CMK (cell line): ENCODE measurements at places on chromosomes 13 and 19.
A peak's percentile ranks its signal among the peaks of the same experiment; 100 is the strongest.

GRCh38 chr13:50284540-50284939, 269.3 kb downstream of the KCNRG start:
- DNase-seq = no peak

DNA sequence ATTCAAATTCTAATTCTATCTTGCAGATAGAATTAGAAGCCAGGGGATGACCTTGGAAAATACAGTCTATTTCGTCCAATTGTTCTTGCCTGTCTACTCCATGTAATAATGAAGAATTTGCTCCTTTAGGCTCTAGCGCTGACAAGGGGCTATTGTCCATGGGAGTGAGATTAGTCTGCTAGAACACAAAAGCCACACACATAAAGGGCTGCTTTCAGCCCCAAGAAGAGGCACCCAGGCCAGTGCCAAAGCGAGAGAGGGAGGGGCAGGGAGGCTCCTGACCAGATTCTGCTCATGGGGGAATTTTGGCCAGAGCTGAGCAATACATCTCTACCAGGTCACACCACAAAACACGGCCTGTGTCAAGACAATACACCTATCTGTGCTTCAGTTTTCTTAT, 1306.9 kb downstream of the UQCRFS1 start:
- DNase-seq = no peak

DNA sequence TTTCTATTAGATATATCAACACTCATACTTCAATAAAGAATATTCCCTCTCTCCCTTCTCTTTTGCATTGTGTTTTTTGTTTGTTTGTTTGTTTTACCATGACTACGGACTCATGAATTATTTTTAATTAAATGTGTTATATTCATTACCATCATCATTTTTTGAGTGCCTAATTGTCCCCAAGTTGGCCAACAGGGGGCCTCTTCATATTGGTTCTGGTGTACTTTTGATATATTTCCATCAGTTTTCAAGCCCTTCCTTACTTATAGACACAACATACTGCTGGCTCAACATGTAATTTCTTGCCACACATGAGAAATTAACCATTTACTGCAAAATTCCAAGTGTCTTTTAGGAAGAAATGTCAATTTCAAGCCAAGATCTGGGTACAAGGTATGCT, 54.5 kb upstream of the GPC6 start:
- no peak for DNase-seq

GRCh38 chr13:32882691-32883090, 133.5 kb upstream of the KL start:
- no peak for DNase-seq

DNA sequence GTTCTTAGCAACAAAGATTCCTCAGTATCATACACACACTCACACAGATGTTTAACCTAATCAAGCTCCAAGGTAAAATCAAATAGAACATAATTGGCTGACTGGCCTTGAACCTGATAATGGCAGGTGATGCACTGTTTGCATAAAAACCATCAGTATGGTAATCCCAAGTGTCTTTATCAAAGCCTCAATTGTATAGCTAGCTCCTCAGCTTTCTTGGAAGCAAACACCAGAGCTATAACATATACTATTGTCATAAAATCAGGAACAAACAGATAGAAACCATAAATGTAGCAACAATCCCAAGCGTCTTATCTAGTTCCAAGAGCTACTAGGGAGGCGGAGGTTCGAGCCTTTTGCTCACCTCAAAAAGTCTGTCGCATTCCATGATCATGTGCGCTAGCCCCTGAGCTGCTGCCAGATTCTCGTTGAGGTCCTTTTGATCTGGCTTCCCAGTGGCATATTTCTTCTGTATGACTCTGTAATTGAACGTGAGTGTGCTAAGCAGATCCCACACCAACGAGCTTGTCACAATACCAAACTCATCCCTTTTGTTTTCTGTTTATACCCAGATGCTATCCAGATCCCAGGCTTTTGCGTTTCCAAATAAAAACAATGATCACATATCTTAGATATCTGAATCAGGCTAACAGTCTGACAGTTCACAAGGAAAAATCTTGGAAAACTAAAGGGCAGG, 95.3 kb downstream of the KL start:
- DNase-seq = no peak

DNA sequence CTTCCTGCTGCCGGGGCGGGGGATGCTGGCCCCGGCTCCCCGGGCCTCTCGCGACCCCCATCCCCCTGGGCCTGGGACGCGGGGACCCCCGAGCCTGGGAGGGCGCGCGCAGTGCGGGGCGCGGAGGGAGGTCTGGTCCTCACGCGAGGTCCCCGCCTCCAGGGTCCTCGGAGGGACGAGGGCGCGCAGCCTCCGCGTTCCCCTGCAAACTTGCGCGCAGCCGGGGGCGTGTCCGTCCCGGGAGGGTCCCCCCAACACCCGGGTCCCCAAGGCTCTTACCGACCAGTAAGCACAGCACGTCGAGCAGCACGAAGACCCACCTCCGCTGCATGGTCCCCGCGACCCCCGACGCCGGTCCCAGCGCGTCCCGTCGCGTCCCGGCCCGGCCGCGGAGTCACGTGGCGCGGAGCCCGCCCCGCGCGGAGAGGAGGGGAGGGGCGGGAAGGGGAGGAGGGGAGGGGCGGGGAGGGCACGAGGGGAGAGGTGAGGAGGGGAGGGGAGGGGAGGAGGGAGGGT, at the start of gene PLPP2:
Gene PLPP2 (minus strand): TSS at position 398 of the 516 bp plus-strand sequence. CDS start 67 bp downstream, at position 331.
- no peak for DNase-seq

DNA sequence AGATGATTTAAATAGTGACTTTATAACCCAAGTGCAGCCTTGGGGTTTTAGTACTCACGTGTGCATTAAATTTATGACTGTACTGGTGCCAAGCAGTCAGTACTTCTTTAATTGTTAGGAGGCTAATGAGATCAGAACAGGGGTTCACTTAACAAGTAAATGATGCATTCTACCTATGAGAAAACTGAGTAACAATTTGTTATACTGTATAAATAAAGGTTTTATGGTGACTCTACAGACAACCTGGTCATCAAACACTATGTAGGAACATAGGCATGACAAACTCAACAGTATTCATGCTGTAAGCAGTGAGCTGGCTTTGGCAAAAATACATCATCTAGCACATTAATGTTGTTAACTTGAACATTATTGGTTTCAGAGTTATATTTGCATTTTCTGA, 75.6 kb downstream of the UBL3 start:
- no peak for DNase-seq

- DNase-seq = no peak
Measured at GRCh38 chr13:33649212-33649878, 168.6 kb upstream of the RFC3 start.

DNA sequence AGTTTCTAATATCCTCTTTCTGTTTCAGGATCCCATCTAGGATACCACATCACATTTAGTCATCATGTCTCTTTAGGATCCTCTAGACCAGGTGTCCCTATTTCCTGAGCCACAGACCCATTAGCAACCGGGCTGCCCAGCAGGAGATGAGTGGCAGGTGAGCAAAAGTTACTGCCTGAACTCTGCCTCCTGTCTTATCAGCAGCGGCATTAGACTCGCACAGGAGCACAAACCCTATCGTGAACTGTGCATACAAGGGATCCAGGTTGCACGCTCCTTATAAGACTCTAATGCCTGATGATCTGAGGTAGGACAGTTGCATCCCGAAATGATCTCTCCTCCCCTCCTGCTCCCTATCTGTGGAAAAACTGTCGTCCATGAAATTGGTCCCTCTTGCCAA, 7.8 kb upstream of the CEBPG start:
- DNase-seq = no peak

DNA sequence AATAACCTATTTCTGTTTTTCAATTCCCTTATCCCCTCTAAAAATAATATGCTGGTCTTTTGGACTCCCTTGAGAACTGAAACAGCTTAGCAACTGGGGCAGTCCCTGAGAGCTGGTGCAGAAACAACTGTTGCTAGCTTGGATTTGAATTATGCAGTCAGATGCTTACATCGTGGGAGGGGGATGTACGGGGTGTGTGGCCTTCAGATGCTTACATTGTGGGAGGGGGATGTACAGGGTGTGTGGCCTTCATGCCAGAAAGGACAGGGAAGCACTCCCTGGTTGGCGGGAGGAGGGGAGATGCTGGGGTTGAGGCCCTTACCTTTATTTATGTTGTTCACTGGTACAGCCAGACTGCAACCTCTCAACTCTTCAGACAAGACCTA, 25.6 kb downstream of the LRCH1 start:
- DNase-seq = no peak

DNA sequence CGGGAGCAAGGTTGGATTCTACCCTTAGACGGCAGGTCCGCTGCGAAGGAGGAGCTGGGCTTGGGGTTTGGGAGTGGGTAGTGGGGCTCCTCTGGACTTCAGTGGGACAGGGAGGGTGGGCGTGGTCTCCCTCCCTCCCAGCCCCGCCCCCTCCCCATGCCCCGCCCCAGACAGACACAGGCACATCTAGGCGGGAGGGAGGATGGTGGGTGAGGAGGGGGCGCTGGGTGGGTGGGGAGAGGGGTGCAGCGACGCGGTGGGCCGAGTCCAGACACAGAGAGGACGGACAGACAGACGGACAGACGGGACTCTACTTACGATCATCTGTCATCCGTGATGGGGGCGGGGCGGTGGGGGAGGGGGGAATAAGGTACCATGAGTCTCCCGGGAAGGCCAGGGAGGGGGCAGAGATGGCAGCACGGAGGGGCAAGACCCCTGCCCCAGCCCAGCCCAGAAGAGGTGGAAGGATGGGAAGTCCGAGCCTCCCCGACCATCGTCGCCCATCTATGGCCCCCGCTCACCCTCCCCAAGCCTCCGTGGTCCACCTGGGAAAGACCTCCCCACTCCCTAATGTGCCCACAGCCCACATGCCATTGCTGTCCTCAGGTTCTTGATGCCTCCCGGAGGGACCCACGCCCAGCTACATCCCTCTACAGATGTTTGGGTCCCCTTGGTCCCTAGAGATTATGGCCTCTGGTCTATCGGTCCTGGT, 64.8 kb downstream of the UNC13A start:
- no peak for DNase-seq

GRCh38 chr19:1401138-1401888, at the start of gene GAMT:
Gene GAMT, minus strand, starts transcription at chr19:1401542. Its CDS starts 66 bp downstream, at chr19:1401476.
- DNase-seq = no peak

- no peak for DNase-seq
Measured at GRCh38 chr13:110138010-110138699, 168.8 kb downstream of the COL4A1 start.

DNA sequence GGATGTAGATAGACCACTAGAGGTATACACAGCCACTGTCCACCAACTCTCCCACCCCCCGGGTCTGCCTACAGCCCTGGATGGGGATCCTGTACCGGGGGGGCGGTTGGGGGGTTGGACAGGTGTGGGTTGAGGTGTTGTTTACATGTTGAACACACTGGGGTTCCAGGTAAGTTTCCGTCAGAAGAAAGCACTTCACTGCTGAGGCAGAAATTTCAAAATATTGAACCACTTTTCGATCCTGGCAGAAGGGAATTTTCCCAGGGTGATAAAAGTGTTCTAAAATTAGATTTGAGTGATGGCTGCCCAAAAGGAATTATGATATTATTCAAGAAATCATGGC, 6.6 kb upstream of the CEACAM16 start:
- DNase-seq = no peak

DNA sequence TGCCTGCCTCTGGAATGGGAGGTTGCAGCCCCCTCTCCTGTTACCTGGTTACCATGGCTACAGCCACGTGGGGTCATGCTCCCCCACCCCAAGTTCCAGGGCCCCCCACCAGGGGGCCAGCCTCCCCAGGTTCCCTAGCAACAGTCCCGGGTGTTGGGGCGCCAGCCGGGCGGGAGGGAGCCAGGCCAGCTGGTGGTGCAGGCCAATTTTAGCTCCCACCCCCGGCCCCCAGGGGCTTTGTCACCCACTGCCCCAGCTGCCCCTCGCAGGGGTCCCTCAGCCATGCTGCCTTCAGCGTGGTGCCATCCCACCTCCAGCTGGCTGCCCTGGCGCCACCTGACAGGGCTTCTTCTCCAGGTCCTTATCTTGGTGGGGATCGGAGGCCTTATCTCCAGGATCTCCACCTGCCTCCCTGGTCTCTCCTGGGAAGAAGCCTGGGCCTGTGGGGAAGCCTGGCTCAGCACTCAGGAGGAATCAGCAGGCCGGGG, 3.0 kb downstream of the MARK4 start:
- no peak for DNase-seq

GRCh38 chr19:35540356-35540927, 5.0 kb upstream of the TMEM147 start:
- DNase-seq = no peak

DNA sequence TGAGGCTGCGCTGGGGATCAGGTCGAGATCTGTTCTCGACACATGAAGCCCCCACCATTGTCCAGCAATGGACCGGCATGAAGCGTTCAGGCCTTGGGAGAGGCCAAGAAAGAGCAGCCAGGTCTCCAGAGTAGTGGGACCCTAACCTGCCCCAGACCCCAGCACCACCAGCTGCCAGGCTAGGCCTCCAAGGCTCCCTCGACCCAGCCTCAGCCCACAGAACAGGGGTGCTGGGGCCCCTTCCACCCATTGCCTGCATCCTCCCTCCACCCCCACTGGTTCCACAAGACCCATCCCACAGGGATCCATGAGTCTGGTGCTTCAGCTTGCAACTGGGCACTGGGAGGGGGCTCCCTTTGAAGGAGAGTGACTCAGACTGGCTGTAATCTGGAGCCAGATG, 120.3 kb downstream of the TUBA3C start:
- no peak for DNase-seq

GRCh38 chr13:107873926-107874325, 341.4 kb downstream of the LIG4 start:
- DNase-seq = no peak

- DNase-seq = peak; percentile 49
Measured at GRCh38 chr19:50719566-50719965, at the start of gene SHANK1. Gene SHANK1, minus strand, starts transcription at chr19:50719802. Its CDS starts 2,883 bp downstream, at chr19:50716919.

- DNase-seq = no peak
Measured at GRCh38 chr13:35814605-35815011, 316.6 kb downstream of the DCLK1 start.

DNA sequence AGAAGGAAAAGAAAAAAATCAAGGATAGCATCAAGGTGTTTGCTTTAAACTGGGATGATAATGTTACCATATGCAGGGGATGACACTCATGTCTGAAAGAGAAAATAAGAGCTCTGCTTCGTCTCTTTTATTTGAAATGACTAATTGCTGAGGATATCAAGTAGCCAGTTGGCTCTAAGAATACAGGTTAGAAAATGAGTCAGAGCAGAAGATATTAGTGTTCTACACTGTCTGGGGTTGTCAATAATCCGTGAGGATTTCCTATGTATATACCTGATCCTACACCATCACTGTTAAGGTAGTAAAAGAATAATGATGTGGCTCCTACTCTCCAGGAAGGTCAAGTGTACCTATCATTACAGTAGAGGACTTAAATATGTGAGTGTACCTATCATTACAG, 562.5 kb downstream of the GPC6 start:
- no peak for DNase-seq

GRCh38 chr19:19568802-19569756, 31.0 kb downstream of the CILP2 start:
- DNase-seq = no peak
